ENCODE measurements at places on chromosomes 5 and 9.
A peak's percentile ranks its signal among the peaks of the same experiment; 100 is the strongest.

DNA sequence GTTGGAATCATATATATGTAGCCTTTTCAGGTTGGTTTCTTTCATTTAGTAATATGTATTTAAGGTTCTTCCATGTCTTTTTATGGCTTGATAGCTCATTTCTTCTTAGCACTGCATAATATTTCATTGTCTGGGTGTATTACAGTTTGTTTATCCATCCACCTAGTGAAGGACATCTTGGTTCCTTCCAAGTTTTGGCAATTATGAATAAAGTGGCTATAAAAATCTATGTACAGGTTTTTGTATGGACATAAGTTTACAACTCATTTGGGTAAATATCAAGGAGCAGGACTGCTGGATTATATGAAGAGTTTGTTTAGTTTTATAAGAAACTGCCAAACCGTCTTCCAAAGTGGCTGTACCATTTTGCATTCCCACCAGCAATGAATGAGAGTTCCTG is 11.7 kb downstream of the PPP6C start:
- no peak for DNase-seq

- DNase-seq: no peak
These were observed 36.9 kb upstream of the TNPO1 start for GRCh38 chr5:72779520-72779919.

- DNase-seq: peak; percentile 18
These were observed 202.7 kb upstream of the NR3C1 start for GRCh38 chr5:143606043-143606752.

DNA sequence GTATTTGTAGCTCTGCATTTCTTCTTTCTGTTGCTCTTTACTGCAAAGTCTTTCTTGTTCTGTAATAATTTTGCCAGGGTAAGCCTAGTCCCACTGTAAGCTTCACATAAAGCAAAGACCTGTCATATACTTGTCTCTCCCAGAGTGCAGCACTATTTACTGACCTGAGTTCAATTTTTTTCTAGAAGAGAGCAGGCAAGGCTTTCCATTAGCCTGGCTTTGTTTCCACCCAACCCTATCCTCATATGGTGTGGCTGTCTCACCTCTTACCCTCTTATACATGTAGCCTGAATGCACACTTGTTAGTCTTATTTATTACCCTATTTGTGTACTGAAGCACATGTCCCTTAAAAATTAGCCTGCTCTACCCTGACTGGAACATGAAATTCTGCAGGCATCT is 170.4 kb downstream of the EFNA5 start:
- DNase-seq: no peak

DNA sequence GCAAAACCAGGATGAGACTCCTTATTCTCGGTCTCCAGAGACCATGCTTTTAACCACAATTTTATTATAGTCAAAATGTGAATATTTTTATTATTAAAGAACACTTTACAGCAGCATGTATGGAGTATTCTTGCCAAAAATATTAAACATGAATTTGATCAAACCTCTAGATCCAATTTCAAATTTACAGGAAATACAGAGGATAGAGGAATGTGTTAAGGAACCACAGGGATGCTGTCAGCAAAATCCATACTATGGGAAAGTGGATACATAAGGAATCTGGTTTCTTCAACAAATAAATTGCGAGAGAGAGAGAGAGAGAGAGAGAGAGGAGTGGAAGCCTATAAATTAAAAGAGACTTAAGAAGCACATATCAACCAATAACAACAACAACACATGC is 348.2 kb upstream of the NUDT12 start:
- no peak for DNase-seq
